Activated T-cell treated with anti-CD3 and anti-CD28 coated beads, Interleukin-2, amount 50 U/mL, for 72 hours (primary cell): ENCODE measurements at places on chromosomes 16 and 17.

- no peaks in the 10 kb centered on the region for H3K4me1 ChIP-seq
- DNase-seq = no peak
- H3K4me3 ChIP-seq = no peak overlapping the region
- no peak overlapping the region for H3K27ac ChIP-seq
Measured at GRCh38 chr17:6135236-6135635, 65.1 kb downstream of the WSCD1 start.

GRCh38 chr16:10827691-10828341 is 9.2 kb upstream of the TVP23A start:
- no peaks in the 10 kb centered on the region for H3K4me1 ChIP-seq
- H3K27me3 ChIP-seq = peaks cover 16% of the 10 kb centered on the region
- DNase-seq = no peak

GRCh38 chr16:35751191-35751941 is 2292.0 kb downstream of the TP53TG3F start:
- H3K36me3 ChIP-seq = peaks cover 6% of the 10 kb centered on the region
- DNase-seq = no peak
- no peaks in the 10 kb centered on the region for H3K4me1 ChIP-seq
- no peak overlapping the region for H3K27ac ChIP-seq
- H3K4me3 ChIP-seq = no peak overlapping the region

GRCh38 chr17:77670173-77670572 is 288.3 kb upstream of the TNRC6C start:
- no peak overlapping the region for H3K4me3 ChIP-seq
- peaks cover 32% of the 10 kb centered on the region for H3K36me3 ChIP-seq
- H3K4me1 ChIP-seq = peaks cover 38% of the 10 kb centered on the region
- no peaks in the 10 kb centered on the region for H3K27me3 ChIP-seq
- peak overlapping the region; percentile 69 for H3K27ac ChIP-seq

GRCh38 chr17:46984892-46985291 is 5.8 kb upstream of the RPRML start:
- H3K4me1 ChIP-seq = peaks cover 6% of the 10 kb centered on the region
- H3K36me3 ChIP-seq = peaks cover 1% of the 10 kb centered on the region
- H3K27ac ChIP-seq = no peak overlapping the region
- DNase-seq = no peak

DNA sequence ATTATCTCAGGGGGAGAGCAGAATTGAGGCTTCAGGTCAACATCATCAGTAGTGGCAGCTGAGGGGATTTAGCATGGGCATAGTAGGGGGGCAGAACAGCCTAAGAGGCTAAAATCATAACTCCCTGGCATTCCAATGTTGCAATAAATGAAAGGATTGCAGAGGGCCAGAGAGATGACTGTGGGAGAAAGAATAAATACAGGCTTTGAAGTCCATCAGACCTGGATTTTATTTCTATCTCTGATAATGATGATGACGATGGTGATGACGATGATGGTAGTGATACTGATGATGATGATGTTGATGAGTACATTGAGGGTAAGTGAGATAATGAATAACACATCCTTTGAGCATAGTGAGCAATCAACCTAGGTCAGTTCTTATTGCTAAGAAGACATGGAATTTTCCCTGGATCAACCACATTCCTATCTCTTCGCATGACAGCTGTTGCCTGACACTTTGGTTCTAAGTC is 107.4 kb upstream of the CDH11 start:
- no peaks in the 10 kb centered on the region for H3K4me1 ChIP-seq
- peaks cover 2% of the 10 kb centered on the region for H3K36me3 ChIP-seq
- H3K4me3 ChIP-seq = no peak overlapping the region
- no peak overlapping the region for H3K27ac ChIP-seq
- DNase-seq = no peak
- H3K27me3 ChIP-seq = no peaks in the 10 kb centered on the region

GRCh38 chr16:22141767-22142166 is 20.5 kb upstream of the SDR42E2 start:
- DNase-seq = no peak
- no peaks in the 10 kb centered on the region for H3K36me3 ChIP-seq
- H3K27ac ChIP-seq = no peak overlapping the region
- no peak overlapping the region for H3K4me3 ChIP-seq
- H3K27me3 ChIP-seq = peaks cover 8% of the 10 kb centered on the region
- H3K4me1 ChIP-seq = no peaks in the 10 kb centered on the region
